GM12865 (cell line): ENCODE measurements at places on chromosomes 11 and 22.

DNA sequence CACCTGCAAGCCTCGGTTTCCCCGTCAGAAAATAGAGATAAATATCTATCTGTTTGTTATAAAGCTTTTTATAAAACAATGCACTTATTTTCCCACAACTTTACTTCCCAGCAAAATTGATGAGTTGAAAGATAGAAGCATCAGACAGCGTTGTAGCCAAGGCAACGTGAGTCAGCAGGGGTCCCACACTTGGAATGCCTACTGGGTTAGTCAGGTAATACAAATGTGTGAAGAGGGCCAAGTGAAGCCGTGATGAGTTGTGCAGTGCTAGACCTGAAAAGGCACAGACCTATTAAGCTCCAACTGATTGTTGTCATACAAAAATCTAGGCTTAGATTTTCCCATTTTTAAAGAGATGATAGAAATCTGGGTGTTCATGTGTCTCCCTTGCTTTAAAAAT, 118.7 kb downstream of the PGR start:
- DNase-seq: no peak

- no peak for DNase-seq
Observed at GRCh38 chr11:127259102-127259501, 258.5 kb upstream of the KIRREL3 start.

DNA sequence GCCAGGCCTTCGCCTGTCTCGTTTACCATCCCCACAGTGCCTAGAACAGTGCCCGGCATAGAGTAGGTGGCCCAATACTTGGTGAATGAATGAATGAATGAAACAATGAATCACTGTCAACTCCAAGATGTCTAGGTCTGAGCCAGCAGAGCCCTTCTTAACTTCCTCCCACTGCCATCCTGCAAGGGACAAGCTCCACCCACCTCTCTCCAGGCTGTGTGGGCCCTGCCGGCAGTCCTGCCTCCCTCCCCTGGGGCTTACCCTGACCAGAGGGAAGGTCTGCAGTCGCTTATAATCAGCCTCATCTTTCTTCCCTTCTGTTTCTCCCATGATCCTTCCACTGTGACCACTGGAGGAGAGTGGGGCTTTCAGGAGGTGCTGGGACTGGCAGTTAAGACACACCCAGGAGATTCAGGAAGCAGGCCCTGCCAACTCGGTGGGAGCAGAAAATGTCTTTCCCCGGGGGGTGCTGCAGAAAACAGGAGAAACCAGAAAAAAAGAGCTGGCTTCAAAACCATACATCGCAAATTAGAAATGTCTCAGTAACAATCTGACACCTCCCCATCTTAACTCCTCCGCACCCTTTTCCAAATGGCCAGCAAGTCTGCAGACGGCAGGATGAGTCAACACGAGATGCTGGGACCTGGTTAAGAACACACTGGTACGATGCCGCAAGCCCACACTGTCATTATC, 11.4 kb downstream of the DNAL4 start:
- DNase-seq: no peak

DNA sequence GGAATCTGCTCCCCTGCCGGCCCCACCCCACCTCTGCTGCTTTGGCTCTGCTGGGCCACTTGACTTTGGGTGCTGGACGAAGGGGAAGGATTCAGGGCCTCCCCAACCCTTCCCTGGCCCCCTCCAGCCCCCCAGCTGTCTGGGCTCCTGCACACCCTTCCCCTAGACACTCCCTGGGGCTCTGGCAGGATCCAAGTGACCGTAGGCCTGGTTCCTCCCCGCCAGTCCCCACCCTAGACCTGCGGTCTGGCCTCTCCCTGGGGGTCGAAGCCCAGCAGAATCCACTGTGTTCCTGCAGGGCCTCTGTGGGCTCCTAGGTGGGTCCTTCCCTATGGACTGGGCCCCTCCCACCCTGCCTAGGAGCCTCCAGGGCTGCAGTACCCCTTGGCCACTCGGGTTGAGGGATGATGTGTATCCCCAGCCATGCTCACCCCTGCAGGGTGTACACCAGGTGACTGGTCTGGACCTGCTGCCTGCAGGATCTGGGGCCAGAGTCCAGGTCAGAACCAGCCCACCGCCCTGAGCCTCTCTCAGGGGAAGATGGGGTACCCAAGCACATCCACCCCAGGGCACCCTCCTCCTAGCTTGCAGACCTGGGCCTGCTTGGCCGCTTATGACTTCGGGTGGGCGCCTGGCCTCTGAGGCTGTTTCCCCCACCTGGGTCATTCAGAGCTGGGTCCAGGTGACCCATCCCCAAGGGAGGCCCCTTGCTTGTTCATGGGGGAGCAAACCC, 5.6 kb downstream of the PIM3 start:
- DNase-seq: no peak

DNA sequence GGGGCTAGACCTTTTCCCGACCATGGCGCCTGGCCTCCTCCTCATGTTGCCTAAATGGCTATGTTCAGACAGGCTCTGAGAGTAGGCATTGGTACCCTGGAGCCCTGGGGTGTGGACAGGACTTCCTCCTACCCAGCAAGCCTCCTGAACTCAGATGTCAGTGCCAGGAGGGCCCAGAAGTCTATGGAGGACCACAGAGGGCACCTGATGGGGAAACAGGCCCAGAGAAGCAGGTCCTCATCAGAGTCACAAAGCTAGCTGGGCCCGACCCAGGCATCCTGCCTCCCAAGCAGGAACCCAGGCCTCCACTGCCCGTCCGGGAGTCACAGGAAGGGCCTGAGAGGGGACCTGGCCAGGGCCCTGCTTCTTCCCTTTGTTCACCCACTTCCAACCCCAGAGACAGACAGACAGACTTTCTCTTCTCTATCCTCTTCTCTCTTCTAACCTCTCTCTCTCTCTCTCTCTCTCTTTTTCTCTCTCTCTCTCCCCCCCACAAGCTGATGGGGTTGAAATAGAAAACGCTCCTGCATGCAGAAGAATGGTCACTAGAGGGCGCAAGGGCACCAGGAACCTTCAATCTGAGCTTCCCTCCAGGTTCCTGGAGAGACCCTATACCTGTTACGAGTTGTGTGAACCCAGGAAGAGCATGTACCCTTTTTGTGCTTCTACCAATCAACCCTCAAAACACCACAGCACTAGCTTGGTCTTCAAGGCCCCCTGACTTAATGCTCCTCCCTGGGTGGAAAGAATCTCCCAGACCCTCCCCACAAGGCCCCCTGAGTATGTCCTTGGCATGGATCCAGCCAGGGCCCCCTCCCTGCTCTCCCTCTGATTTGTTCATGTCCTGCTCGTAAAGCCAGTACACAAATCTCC, 27.1 kb downstream of the ARAP1 start:
- peak; percentile 92 for DNase-seq

DNA sequence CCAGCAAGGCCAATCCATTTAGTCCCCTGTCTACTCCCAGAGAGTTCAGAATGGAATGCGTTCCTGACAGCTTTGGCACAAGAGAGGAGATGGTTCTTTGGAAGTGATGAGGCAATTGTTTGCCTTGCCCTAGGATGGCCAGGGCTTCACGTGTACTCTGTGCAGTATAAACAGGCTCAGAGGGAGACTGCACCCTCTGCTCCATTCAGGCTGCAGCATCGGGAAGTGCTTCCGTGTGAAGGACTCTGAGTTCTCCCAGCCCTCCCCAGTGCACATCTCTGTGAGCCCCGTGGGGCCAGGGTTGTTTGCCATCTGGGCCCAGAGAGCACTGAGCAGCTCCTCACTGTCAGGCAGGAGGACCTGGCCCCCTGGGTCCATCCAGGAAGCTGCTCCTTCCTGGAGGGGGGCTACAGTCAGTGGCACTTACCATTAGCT, 215.3 kb upstream of the TBCEL start:
- DNase-seq: no peak
